ENCODE measurements at places on chromosomes 1 and 21. TPM values are rescaled to one million over a fixed set of nuclear protein-coding genes. Genes with fewer than 3 reads are reported as not detected.
A peak's percentile ranks its signal among the peaks of the same experiment; 100 is the strongest.

Gene S100A8
- not detected for total RNA-seq

Gene MEGF6
- 0.32 TPM for total RNA-seq

Gene FCRL5
- 7.8 TPM for total RNA-seq

Gene OR10Z1
- not detected for total RNA-seq

Gene MAP3K21
- 0.21 TPM for total RNA-seq

Gene PKP1
- total RNA-seq, result not detected

Gene NTRK1
- total RNA-seq, result 0.19 TPM

Gene GSTM5
- 0.40 TPM for total RNA-seq

Gene BGLAP
- 0.40 TPM for total RNA-seq

Gene RXFP4
- total RNA-seq, result not detected

Gene TDRD5
- total RNA-seq, result not detected

Gene NHLH1
- 0.80 TPM for total RNA-seq

Gene KRTAP10-7
- total RNA-seq, result not detected

Gene MSH4
- 0.15 TPM for total RNA-seq

Gene TCHH
- not detected for total RNA-seq

DNA sequence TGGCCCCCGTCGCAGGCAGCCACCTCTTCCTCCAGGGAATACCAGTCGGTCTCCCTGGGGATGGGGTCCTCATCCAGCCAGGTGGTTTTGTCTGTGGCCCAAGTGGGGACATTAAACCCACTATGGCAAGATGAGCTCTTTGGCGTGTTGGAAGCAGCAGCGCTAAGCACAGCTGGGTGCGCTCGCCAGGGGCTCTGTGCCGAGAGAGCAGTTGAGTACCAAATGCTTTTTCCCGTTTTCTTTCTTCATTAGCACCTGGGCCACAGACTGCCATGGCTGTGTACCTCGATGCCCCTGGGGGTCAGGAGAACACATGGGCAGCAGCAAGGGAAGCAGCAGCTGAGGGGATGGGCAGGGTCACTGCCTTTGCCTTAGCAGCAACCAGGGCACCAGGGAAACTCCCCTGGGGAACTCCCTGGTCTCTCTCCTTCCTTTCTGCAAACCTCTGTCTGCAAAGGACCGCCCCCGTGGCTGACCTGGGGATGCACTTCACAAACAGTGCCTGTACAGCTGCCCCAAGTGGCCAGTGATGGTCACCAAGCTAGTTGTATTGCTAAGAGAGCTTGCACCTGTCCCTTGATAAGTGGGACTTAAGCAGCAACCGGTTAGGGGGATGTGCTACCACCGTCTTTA lies 31.1 kb downstream of the EDARADD start:
- DNase-seq, result peak; percentile 42

DNA sequence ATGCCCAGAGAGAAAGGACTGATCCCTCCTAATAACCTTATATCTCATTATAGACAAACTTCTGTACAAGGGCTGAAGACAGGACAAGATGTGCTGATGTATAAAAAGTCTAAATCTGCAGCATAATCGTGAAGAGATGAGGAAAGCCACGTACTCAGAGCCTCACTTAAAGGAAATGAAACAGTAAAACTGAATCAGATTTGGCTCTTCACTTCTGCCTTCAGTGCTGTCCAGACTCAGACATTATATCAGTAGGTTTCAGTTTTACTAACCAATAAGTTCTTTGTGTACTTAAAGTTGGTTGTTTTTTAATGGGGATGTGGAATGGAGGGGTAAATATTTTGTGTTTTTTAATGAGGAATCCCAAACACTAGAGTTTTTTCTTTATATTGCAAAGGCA lies 45.3 kb upstream of the RGS1 start:
- DNase-seq, result peak; percentile 93

- no peak for DNase-seq
Measured at GRCh38 chr21:41250519-41250918, 66.1 kb upstream of the FAM3B start.

GRCh38 chr1:29200906-29201594 lies 19.4 kb upstream of the SRSF4 start:
- no peak for DNase-seq

- no peak for DNase-seq
Measured at GRCh38 chr1:233443040-233443760, 115.7 kb downstream of the MAP3K21 start.

DNA sequence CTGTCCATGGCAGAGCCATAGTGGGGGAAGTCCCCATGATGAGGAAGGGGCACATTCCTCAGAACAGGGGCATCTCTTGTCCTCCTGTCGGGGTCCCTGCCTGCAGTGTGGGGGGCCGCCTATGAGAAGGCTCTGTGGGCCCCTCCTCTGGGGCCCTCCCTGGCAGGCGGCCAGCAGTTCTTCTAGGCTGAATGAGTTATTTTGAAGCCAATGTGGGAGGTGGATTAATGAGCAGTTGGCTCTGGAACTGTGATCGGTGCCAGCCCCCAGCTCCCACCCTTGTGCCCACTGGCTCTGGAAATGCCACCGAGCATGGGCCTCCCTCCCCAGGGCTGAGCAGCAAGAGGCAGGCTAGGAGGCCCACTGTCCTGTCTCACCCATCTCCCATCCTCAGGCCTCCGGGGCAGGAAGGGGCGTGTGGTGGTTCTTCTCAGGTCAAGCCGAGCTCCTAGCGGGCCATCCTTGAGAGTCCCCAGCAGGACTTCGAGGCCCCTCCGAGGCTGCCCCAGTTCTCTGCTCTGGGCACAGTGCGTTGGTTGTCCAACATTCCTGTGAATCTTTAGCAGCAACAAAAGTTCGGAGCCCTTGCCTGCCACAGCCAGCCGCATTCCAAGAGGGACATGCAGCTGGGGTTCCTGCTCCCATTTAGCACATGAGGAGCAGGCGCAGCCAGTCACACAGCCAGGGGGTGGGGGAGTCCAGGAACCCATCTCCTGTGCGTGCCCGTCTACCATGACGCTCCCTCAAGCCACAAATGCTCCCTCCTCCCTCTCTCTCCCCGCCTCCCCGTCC lies 57.2 kb downstream of the EDN2 start:
- no peak for DNase-seq

- no peak for DNase-seq
Measured at GRCh38 chr1:29706936-29707335, 470.6 kb downstream of the PTPRU start.

DNA sequence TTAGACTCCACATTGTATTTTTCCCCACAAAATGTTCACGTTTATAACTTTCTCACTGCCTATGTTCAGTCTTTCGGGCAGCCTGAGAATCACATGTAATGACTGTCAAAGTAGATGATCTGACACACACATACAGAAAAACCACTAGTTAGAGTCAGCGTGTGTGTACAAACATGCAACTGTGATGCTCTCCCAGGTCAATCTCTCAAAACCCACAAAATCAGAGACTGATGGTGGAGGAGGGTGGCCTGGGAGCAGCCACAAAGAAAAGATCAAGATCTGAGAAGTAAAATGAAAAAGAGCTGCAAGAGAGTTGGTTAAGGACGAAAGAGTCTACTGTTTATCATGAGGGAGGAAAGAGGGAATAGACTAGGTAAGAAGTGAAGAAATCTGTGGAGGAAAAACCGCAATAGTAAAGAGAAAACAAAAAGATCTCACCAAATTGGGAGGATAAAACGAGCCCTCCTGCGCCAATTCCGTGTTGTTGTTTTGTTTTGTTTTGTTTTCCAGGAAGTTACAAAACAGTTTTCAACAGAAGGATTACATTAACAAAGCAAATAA lies 2.3 kb downstream of the EGLN1 start:
- DNase-seq, result no peak

- no peak for DNase-seq
Measured at GRCh38 chr1:78408810-78409209, 82.0 kb upstream of the PTGFR start.

- no peak for DNase-seq
Measured at GRCh38 chr1:5998906-5999301, 6.7 kb upstream of the NPHP4 start.

- DNase-seq, result no peak
Measured at GRCh38 chr1:178857126-178857525, 13.8 kb downstream of the ANGPTL1 start.

DNA sequence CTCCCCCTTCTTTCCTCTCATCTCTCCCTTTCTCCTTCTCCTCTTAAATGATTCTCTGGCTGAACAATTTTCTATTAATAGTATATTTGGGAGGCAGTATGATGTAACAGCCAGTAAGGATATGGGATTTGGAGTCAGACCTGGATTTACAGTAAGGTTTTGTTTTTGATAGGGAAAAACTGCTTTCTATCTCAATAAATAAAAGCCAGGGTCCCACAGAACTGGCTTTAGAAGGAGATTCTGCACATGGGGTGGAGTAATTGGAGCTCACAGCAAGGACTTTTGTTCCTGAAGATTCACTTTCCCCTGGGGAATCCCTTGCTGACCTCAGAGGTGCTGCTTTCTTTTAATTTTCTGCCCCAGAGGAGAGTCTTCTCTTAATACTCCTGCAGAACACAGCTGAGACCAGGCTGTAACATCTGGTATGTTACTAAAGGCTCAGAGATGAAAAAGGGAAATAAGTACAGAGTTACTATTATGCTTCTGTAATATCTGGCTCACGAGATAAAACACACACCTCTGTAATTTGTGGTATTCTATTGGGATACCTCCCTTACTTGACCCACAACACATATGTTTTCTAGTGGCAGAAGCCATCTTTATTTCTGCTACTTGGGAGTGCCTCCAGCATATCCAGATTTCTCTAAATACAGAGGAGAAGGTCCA lies 13.4 kb downstream of the EPB41 start:
- peak; percentile 21 for DNase-seq

- no peak for DNase-seq
Measured at GRCh38 chr1:173887627-173888026, 19.4 kb downstream of the ZBTB37 start.

- DNase-seq, result no peak
Measured at GRCh38 chr1:92409946-92410549, 76.7 kb downstream of the GFI1 start.

DNA sequence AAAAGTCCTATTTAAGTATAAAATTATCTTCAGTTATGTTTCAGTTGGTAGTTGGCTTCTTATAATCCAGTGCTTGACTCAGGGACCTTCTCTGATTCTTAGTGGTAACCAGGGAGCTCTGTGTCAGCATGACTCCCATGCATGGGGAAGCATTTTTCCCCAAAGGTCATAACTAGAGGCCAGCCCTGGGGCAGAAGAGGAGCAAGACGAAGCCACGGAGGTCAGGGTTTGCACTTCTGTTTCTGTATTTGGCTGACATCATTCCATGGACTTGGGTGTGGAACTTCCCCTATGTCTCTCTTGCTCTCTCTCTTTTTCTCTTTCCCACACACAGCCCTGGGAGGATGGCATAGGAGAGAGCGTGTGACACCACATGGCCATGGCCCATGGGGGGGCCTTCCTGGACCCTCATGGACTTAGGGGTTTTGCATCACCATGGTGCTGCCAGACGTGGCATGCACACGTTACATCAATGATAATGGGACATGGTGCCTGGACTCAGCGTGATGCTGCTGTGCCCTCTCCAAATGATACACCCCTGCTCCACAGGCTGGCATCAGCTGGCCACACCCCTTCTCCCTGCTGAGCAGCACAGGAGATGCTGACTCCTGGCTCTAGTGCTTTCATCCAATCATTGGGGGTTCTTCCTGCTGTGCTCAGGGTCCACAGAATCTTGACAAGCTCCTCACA lies 260.5 kb downstream of the KCNJ6 start:
- no peak for DNase-seq

- no peak for DNase-seq
Measured at GRCh38 chr1:84675106-84675505, 15.2 kb downstream of the SSX2IP start.

GRCh38 chr1:85484264-85484663 lies 19.3 kb upstream of the DDAH1 start:
- no peak for DNase-seq

- no peak for DNase-seq
Measured at GRCh38 chr1:179058487-179059483, 23.1 kb upstream of the TOR3A start.

DNA sequence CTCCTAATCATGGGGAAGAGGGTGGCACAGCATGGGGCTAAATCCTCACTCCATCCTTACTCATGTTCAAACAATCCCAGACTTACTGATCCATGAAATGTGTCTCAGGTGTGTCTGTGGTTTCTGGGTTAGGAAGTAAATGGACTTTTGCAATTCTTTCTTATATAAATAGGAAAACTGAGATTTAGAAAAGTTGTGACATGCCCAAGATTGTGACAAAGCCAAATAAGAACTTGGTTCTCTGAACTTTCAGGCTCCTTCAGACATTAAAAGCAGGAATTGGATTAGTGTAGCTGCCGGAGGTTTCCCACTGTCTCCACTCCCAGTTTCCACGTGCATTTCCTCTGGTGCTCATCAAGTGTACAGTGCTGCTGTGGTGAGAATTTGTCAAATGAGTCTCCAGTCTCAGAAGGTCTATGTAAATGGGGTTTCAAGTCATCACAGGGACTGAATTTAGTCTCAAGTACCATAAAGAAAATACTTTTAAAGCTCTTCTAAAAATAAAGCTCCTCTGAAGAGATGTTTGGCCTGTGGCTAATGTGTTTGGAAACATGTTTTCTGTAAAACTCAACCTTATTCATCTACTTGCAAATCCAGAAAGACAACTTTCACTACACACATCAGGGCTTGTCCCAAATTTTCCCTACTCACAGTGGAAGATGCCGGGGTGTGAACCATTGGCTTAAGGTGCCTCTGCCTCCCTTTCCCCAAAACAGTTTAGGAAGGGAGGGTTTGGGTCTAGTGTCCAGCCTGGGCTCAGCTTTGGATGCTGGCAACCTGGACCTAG lies 115.2 kb downstream of the NGF start:
- DNase-seq, result no peak

GRCh38 chr1:117752661-117753060 lies 146.8 kb downstream of the TENT5C start:
- DNase-seq, result no peak

GRCh38 chr1:77282187-77282865 lies 507 bp downstream of the AK5 start:
- no peak for DNase-seq

DNA sequence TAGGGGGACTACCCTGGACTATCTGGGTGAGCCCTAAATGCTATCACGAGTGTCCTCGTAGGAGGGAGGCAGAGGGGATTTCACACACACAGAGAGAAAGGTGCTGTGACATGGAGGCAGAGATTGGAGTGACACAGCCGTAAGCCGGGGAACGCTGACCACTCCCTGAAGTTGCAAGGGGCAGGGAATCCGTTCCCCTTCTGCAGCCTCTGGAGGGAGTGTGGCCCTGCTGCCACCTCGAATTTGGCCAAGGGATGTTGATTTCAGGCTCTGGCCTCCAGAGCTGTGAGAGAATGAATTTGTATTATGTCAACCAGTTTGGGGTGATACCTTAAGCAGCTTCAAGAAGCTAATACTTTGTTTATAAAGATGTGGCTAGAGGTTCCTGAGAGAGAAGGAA lies 137.7 kb downstream of the ACTL8 start:
- no peak for DNase-seq

DNA sequence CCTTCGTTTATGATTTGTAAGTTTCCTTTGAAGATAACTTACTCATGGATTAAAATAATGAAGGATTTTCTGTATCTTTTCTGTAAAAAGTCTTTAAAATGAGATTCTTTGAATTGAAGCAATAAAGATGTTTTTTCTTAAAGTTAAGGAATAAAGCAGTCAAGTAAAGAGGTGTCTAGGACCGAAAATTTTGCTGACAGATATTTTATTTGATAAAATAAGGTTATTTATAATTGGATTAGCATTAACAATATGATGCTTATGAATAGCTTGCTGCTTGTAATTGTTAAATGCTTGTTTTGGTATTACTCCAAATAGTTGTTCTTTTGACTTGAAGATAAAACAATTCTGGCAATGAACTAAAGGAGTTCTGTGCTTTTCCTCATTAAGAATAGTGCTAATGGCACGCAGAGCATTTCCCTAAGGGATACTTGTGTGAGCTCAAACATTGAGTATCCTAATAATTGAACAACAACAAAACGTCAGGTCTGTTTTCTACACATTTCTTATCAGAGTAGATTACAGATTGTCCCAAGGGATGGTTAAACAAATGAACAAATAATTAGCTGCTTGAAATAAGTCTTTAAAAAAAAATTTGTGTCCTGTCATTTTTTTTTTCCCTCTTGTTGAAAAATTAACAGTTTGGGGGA lies 16.6 kb downstream of the TSNAX start:
- no peak for DNase-seq

Measured in GM12878 (cell line).